Right cardiac atrium (tissue), 5 donors: ENCODE measurements at places on chromosomes 4 and X. TPM values are rescaled to one million over a fixed set of nuclear protein-coding genes. Genes with fewer than 3 reads are reported as not detected.

The USP17L22 gene
- not detected for polyA plus RNA-seq

The STATH gene
- not detected for polyA plus RNA-seq

The NDNF gene
- 2.5 TPM for polyA plus RNA-seq

The F8A3 gene
- 0.09 TPM for polyA plus RNA-seq

The TLR7 gene
- 0.02 TPM for polyA plus RNA-seq

The MYOZ2 gene
- 709 TPM for polyA plus RNA-seq

The SPANXD gene
- not detected for polyA plus RNA-seq

The RBM47 gene
- polyA plus RNA-seq, result 0.97 TPM

The KLKB1 gene
- 0.93 TPM for polyA plus RNA-seq

The PNMA6A gene
- 3.6 TPM for polyA plus RNA-seq

The F11 gene
- polyA plus RNA-seq, result not detected

The UGT2B11 gene
- polyA plus RNA-seq, result not detected

The FTHL17 gene
- polyA plus RNA-seq, result not detected

The PGAM4 gene
- not detected for polyA plus RNA-seq

The RIBC1 gene
- 1.1 TPM for polyA plus RNA-seq

The PDE5A gene
- 2.8 TPM for polyA plus RNA-seq
